H1 (cell line): ENCODE measurements at places on chromosomes 12 and 14. TPM values are rescaled to one million over a fixed set of nuclear protein-coding genes. Genes with fewer than 3 reads are reported as not detected.

TSPAN19 gene
- not detected in 2 replicates for total RNA-seq

DNA sequence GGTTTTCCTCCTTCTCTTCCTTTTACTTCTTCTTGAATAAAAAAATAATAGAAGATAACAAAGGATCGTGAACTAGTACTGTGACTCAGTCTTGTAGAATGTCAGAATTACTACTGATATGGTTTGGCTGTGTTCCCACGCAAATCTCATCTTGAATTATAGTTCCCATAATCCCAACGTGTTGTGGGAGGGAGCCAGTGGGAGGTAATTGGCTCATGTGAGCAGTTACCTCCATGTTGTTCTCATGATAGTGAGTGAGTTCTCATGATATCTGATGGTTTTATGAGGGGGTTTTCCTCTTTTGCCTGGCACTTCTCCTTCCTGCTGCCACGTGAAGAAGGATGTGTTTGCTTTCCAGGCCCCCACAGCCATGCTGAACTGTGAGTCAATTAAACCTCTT is 549.6 kb downstream of the DIO2 start:
- H3K27me3 ChIP-seq = no peaks in the 10 kb centered on the region
- H3K4me3 ChIP-seq = no peak overlapping the region
- H3K27ac ChIP-seq = no peak overlapping the region
- H3K36me3 ChIP-seq = no peaks in the 10 kb centered on the region
- DNase-seq = no peak

GRCh38 chr14:31286456-31287293 is 79.1 kb upstream of the HECTD1 start:
- H3K27ac ChIP-seq = no peak overlapping the region
- H3K27me3 ChIP-seq = no peaks in the 10 kb centered on the region
- no peak overlapping the region for H3K4me3 ChIP-seq
- H3K36me3 ChIP-seq = no peaks in the 10 kb centered on the region
- peak; percentile 68 for DNase-seq

- DNase-seq = no peak
- no peaks in the 10 kb centered on the region for H3K4me1 ChIP-seq
- no peak overlapping the region for H3K27ac ChIP-seq
- no peak overlapping the region for H3K4me3 ChIP-seq
- H3K27me3 ChIP-seq = no peaks in the 10 kb centered on the region
- H3K36me3 ChIP-seq = no peaks in the 10 kb centered on the region
Observed at GRCh38 chr12:66584673-66585072, 94.2 kb downstream of the GRIP1 start.
